NCI-H146 (cell line): ENCODE measurements at places on chromosomes 5 and 9.

GRCh38 chr9:36882594-36882993 lies 151.5 kb downstream of the PAX5 start:
- DNase-seq = no peak

- peak; percentile 88 for DNase-seq
Measured at GRCh38 chr9:14352503-14352902, 38.6 kb upstream of the NFIB start.

- DNase-seq = no peak
Measured at GRCh38 chr5:8714861-8715260, 831.0 kb downstream of the SEMA5A start.

DNA sequence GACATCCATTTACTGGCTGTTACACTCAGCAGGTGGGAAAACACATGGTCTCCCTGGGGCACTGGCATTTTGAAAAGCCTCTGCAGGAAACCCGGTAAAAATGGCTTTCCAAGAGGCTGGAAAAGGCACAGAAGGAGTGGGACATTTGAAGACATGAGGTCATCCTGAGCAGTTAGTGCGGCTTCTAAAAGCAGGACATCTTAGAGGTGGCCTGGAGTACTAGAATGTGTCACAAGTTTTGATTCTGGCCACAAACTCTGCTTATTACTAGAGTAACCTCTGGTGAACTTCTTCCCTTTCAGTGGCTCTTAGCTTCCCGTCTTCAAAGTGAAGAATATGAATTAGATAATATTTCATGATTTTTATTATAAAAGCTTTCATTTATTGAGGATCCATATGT lies 423.0 kb upstream of the BRINP1 start:
- DNase-seq = no peak

GRCh38 chr5:95916687-95917085 lies 45.0 kb downstream of the ELL2 start:
- DNase-seq = no peak

DNA sequence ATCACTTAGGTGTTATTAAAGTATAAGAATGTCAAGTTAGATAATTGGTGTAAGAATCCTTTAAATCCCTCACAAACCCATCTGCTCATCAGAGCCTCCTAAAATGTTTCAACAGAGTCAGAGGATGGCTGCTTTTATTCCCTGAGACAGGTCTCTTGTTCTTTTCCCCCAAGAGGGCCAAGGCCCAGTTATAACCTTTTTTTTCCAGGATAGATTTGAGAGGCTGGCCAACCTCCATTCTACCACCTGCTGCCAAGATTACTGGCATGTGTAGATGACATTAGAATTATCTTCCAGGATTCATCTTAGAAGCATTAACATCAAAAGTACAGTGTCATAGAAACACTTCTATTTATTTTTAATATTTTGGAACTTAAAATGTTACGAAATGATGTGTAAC lies 305.1 kb downstream of the TRPM3 start:
- DNase-seq = no peak

GRCh38 chr9:127971357-127972235 lies 9.2 kb downstream of the EEIG1 start:
- peak; percentile 11 for DNase-seq

- no peak for DNase-seq
Measured at GRCh38 chr5:105639068-105639467, 2031.7 kb downstream of the EFNA5 start.

GRCh38 chr9:121989010-121989409 lies 104.1 kb downstream of the TTLL11 start:
- DNase-seq = no peak

DNA sequence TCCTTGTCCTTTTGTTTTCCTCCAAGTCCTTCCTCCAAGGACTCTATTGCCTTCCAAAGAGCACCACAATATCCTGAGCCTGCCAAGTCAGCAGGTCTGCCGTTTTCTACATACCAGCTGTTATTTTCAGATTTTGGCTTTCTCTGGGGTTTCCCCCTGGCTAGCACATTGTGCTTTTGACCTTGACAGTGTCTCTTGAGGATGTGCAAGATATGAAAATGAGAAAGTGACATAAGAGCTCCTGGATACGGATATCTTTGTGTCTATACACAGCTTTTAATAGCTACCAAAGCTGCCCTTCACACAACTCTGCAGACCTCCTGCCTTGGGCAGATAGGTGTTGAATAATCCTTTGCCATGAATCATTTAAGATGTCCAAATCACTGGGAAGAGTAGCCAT lies 67.0 kb downstream of the HAPLN1 start:
- no peak for DNase-seq

- DNase-seq = no peak
Measured at GRCh38 chr5:74575741-74576538, 64.6 kb downstream of the ENC1 start.

GRCh38 chr9:4080921-4081895 lies 218.7 kb downstream of the GLIS3 start:
- no peak for DNase-seq

- DNase-seq = no peak
Measured at GRCh38 chr9:125652759-125653158, 54.2 kb downstream of the MAPKAP1 start.

GRCh38 chr5:80054682-80055081 lies 19.5 kb downstream of the THBS4 start:
- no peak for DNase-seq

GRCh38 chr9:133201424-133202144 lies 7.5 kb downstream of the OBP2B start:
- no peak for DNase-seq
